Osteocyte (in vitro differentiated cells): ENCODE measurements at places on chromosomes 7 and 10. TPM values are rescaled to one million over a fixed set of nuclear protein-coding genes. Genes with fewer than 3 reads are reported as not detected.

DNA sequence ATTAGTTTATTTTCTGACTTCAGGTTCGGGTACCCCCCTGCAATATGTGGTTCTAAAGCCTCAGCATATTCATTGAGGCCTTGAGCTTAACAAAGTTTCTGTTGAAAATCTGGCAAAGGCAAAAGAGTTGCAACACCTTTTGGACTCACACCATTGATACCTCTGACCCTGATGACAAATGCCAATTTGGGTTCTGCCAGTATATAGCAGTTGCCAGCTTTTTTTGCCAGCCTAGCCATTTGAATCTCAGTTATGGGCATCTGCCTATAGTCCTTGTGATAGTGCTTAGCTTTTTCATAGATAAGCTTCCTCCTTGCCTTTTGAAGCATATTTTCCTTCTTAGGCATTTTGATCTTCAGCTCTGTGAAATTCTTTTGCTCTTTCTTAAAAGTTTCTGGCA lies 31.9 kb downstream of the LIPJ start:
- H3K27ac ChIP-seq: no peak overlapping the region
- H3K4me3 ChIP-seq: no peak overlapping the region
- H3K36me3 ChIP-seq: no peaks in the 10 kb centered on the region
- no peaks in the 10 kb centered on the region for H3K4me1 ChIP-seq
- H3K27me3 ChIP-seq: peaks cover 2% of the 10 kb centered on the region

GRCh38 chr10:132940791-132941465 lies 1.4 kb downstream of the CFAP46 start:
- no peak overlapping the region for H3K27ac ChIP-seq
- no peaks in the 10 kb centered on the region for H3K36me3 ChIP-seq
- peaks cover 10% of the 10 kb centered on the region for H3K27me3 ChIP-seq
- H3K4me3 ChIP-seq: no peak overlapping the region
- peaks cover 2% of the 10 kb centered on the region for H3K4me1 ChIP-seq
- no peak for DNase-seq

DNA sequence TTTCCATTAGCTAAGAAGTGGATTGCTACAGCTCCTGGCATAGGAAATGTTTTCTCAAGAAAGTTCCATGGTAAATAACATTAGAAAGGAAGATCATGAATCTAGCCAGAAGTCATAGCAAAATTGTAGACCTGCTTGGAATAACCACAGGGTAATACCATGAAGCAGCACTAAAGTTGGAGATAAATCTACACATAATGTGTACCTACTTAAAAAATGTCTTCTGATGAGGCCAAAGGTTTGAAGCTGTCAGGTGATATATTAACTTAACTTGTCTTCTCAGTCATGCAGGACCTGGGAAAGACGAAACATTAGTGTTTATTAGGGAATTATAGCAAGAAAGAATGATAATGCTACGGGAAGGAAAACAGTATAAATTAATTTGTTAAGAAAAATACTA lies 6.3 kb downstream of the CISD1 start:
- peaks cover 28% of the 10 kb centered on the region for H3K4me1 ChIP-seq
- H3K27me3 ChIP-seq: no peaks in the 10 kb centered on the region
- peaks cover 15% of the 10 kb centered on the region for H3K36me3 ChIP-seq
- DNase-seq: no peak
- H3K4me3 ChIP-seq: no peak overlapping the region

GRCh38 chr7:37832194-37832593 lies 16.2 kb upstream of the NME8 start:
- H3K27me3 ChIP-seq: peaks cover 2% of the 10 kb centered on the region
- H3K4me3 ChIP-seq: no peak overlapping the region
- H3K4me1 ChIP-seq: peaks cover 3% of the 10 kb centered on the region
- H3K27ac ChIP-seq: no peak overlapping the region
- DNase-seq: no peak

DNA sequence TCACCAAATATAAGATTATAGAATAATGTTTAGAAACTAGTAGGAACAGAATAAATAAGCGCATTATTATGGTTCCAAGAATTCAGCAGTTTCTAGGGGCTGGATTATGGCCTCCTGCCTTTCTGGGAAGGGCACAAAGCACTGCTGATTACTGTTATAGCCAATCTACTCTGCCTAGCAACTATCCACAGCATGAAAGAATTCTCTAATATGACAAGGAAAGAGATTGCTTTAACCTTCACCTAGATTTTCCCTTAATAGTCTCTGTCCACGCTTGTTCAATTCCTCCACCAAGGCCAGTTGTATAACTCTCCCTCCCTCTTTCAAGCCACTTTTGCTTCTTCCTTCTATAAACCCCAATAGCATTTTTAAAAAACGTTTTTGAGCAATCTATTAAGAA lies 1033.6 kb upstream of the LRRTM3 start:
- H3K4me1 ChIP-seq: no peaks in the 10 kb centered on the region
- no peak overlapping the region for H3K4me3 ChIP-seq
- DNase-seq: no peak
- H3K36me3 ChIP-seq: no peaks in the 10 kb centered on the region
- peaks cover 2% of the 10 kb centered on the region for H3K27me3 ChIP-seq

GRCh38 chr7:144050093-144050492 lies 1.3 kb downstream of the OR2A5 start:
- no peak for DNase-seq
- H3K4me1 ChIP-seq: no peaks in the 10 kb centered on the region
- peaks cover 31% of the 10 kb centered on the region for H3K27me3 ChIP-seq
- H3K4me3 ChIP-seq: no peak overlapping the region

- no peaks in the 10 kb centered on the region for H3K27me3 ChIP-seq
- no peaks in the 10 kb centered on the region for H3K4me1 ChIP-seq
- peaks cover 2% of the 10 kb centered on the region for H3K36me3 ChIP-seq
- H3K4me3 ChIP-seq: no peak overlapping the region
- DNase-seq: no peak
Measured at GRCh38 chr7:158075633-158076001, 512.0 kb downstream of the PTPRN2 start.

The AFAP1L2 gene
- total RNA-seq: 4.0 and 5.7 TPM in 2 replicates

The TMEM236 gene
- total RNA-seq: 0.08 and 0.11 TPM in 2 replicates

- no peak overlapping the region for H3K27ac ChIP-seq
- peaks cover 21% of the 10 kb centered on the region for H3K4me1 ChIP-seq
Measured at GRCh38 chr7:24576171-24577025, 3.1 kb downstream of the PALS2 start.

The PRKAR2B gene
- 3.3 and 3.4 TPM in 2 replicates for total RNA-seq

DNA sequence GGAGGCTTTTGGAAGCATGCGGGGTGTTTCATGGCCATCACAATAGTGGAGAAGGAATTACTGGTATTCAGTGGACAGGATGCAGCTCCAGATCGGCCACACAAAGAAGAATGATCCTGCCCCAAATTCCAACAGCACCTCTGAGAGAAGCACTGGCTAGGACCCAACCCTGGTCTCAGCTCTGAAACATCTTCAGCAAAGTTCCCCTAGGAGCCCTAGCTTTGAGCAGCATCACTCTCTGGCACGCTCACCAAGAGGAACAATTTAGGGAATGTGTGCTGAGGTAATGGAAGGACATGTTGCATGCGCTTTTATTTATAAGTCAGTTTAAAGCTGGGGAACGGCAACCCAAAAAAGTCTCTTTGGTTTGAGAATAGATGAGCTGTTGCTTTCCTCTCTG lies 5.5 kb upstream of the OPN1SW start:
- no peak for DNase-seq
- H3K36me3 ChIP-seq: peaks cover 9% of the 10 kb centered on the region
- peaks cover 7% of the 10 kb centered on the region for H3K27me3 ChIP-seq
- H3K4me1 ChIP-seq: peaks cover 11% of the 10 kb centered on the region

DNA sequence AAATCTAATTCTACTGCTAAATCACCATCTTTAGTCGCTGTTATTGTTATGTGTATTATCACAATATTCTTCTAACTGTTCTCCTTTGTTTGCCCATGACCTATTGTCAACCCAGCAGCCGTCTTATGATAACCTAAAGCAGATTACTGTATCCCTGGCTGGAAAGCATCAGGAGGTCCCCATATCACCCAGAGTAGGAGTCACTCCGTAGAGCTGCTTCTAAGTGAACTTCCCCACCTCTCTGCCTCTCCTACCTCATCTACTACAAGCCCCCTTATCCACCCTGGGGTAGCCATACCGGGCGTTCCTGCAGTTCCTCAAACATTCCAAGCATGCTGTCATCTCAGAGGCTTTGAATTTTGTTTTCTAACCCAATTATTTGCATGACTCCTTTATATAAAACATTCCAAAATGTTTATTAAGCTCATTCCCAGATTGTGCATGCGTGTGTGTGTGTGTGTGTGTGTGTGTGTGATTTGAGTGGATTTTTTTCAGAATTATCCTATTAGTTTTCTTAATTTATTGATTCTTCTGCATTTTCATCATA lies 39.7 kb downstream of the POU6F2 start:
- no peak overlapping the region for H3K27ac ChIP-seq
- H3K36me3 ChIP-seq: no peaks in the 10 kb centered on the region
- DNase-seq: no peak
- no peaks in the 10 kb centered on the region for H3K4me1 ChIP-seq
- peaks cover 2% of the 10 kb centered on the region for H3K27me3 ChIP-seq

GRCh38 chr7:156669035-156669828 lies 28.7 kb downstream of the RNF32 start:
- no peak overlapping the region for H3K4me3 ChIP-seq
- H3K27me3 ChIP-seq: no peaks in the 10 kb centered on the region
- DNase-seq: no peak
- H3K27ac ChIP-seq: no peak overlapping the region
- H3K36me3 ChIP-seq: no peaks in the 10 kb centered on the region
- no peaks in the 10 kb centered on the region for H3K4me1 ChIP-seq

DNA sequence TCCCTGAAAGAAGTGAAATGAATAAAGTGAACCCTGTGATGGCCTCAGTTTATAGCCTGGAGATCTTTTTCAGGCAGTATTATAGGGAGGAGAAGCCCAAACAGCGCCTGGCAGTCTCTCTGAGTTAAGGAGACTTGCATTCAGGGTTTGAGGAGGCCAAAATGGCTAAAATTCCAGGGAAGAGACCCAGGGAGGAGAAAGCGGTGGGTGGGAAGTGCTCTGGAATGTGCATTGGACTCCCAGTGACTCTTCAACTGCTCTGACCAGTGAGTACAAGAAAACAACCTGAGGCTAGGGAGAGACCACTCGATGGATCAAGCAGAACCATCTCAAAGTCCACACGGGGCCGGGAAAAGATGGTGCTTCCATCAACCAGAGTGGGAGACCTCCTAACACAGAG lies 35.3 kb upstream of the EPHB6 start:
- peaks cover 49% of the 10 kb centered on the region for H3K27me3 ChIP-seq
- H3K4me1 ChIP-seq: no peaks in the 10 kb centered on the region
- H3K27ac ChIP-seq: no peak overlapping the region
- H3K4me3 ChIP-seq: no peak overlapping the region

The HOXA7 gene
- not detected in 2 replicates for total RNA-seq

DNA sequence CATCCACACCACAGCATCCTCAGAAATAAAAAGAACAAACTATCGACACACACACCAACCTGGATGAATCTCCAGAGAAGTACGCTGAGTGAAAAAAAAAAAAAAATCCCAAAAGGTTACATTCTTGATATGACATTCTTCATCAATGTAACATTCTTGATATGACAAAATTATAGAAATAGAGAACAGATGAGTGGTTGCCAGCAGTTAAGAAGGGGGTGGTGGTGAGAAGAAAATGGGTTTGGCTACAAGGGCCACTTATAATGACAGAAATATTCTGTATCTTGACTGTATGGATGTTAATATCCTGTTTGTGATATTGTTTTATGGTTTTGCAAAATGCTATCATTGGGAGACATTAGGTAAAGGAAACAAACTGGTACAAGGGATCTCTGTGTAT lies 36.9 kb downstream of the VSTM4 start:
- H3K27ac ChIP-seq: no peak overlapping the region

GRCh38 chr7:142606081-142606480 lies 143.2 kb upstream of the PRSS1 start:
- no peak for DNase-seq
- peaks cover 7% of the 10 kb centered on the region for H3K4me1 ChIP-seq
- H3K4me3 ChIP-seq: no peak overlapping the region
- peaks cover 12% of the 10 kb centered on the region for H3K27me3 ChIP-seq

DNA sequence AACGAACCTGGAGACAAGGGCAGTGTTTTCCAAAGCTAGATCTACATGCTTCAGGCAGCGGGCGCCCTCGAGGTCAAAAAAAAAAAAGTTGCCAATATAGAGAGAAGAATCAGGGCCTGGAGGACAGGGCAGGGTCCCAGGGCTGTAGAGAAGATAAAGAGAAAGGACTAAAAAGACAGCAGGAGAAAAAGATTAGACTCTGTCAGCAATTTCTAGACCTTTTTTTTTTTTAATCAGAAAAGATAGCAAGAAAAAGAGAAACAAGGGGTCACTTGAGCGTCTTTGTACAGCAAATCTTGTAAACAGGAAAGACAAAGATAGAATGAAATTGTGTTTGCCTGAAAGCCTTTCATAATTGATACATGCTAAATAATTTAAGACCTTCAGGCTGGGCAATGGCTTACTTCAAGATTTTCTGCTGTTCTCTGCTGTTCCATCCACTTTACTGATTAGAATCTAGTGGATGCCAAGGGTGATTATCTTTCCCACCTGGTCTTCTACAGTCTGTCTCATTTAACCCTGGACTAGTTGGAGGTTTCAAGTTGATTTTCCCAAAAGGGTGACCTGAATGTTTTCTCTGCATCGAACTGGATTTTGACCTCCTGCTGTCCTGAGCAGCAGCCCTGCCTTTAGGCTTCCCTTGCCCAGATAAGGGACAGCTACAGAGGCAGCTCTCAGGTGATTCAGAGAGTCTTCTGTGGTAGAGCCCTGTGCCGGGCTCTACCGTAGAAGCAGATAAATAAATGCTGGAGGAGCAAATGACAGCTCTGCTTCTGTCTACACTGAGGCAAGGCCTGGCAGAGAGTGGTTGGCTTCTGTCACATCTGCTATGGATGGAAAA lies 5.1 kb downstream of the LMOD2 start:
- no peak overlapping the region for H3K27ac ChIP-seq
- H3K36me3 ChIP-seq: no peaks in the 10 kb centered on the region
- H3K27me3 ChIP-seq: peaks cover 35% of the 10 kb centered on the region
- H3K4me1 ChIP-seq: no peaks in the 10 kb centered on the region
- H3K4me3 ChIP-seq: no peak overlapping the region

GRCh38 chr7:84844771-84845170 lies 342.1 kb downstream of the SEMA3D start:
- no peak for DNase-seq
- H3K4me1 ChIP-seq: peaks cover 13% of the 10 kb centered on the region
- H3K27me3 ChIP-seq: no peaks in the 10 kb centered on the region
- H3K4me3 ChIP-seq: no peak overlapping the region
- no peaks in the 10 kb centered on the region for H3K36me3 ChIP-seq

DNA sequence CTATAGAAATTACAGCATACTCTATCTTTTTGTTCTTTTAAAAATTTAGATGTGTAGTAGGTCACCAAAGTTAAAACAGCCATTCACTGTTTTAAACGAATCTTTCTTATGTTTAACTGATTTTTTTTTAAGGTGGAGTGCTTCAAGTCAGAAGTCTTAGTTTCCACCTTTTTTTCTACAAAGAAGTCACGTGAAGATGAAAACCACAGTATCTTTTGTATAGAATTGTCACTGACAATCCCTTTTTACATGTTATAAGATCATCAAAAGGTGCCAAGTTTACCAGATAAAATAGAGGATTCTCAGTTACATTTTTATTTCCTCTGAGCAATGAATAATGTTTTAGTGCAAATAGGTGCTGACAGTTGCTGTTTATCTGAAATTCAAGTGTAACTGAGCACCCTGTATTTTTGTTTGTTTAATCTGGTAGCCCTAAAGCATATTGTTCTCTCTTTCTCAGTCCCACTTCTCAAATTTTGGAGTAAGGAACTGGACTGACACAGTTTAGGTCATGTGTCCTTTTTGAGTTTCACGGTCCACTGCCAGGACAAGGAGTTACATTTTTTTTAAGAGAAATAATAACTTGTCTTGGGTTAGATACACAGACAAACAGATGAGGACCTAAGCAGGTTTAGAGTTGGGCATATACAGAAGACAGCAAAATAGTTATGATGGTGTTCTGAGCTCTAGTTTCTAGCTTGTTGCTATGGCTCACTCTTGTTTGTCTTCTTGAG lies 233.2 kb upstream of the MBL2 start:
- H3K4me1 ChIP-seq: no peaks in the 10 kb centered on the region
- no peak for DNase-seq
- H3K36me3 ChIP-seq: no peaks in the 10 kb centered on the region
- H3K4me3 ChIP-seq: no peak overlapping the region

The DTX2 gene
- total RNA-seq: 29.7 and 32.6 TPM in 2 replicates
